H7 (cell line): ENCODE measurements at places on chromosomes 5 and 9. TPM values are rescaled to one million over a fixed set of nuclear protein-coding genes. Genes with fewer than 3 reads are reported as not detected.

BHMT gene
- total RNA-seq, result 0.28 and 0.52 TPM in 2 replicates

ARL14EPL gene
- total RNA-seq, result not detected in 2 replicates

GMCL2 gene
- not detected in 2 replicates for total RNA-seq

ADRB2 gene
- total RNA-seq, result 0.17 and 0.18 TPM in 2 replicates

DRD1 gene
- 0.10 TPM in 1 of 2 replicates, not detected in the other for total RNA-seq

BBLN gene
- 121 and 130 TPM in 2 replicates for total RNA-seq

CER1 gene
- total RNA-seq, result 197 and 1,033 TPM in 2 replicates

DBH gene
- total RNA-seq, result 0.07 TPM in 1 of 2 replicates, not detected in the other
